Fibroblast of skin of scalp (primary cell): ENCODE measurements at places on chromosomes 11 and 22.

DNA sequence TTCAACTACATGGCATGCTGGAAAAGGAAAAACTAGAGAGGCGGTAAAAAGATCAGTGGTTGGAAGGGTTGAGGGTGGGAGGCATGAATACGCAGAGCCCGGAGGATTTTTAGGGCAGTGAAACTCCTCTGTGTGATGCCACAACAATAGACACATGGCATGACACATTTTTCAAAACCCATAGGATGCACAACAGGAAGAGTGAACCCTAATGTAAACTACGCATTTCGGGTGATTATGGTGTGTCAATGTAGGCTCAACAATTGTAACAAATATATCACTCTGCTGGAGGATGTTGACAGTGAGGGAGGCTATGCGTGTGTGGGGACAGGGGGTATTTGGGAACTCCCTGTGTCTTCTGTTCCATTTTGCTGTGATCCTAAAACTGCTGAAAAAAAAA is 15.7 kb upstream of the FAM83F start:
- DNase-seq, result no peak

DNA sequence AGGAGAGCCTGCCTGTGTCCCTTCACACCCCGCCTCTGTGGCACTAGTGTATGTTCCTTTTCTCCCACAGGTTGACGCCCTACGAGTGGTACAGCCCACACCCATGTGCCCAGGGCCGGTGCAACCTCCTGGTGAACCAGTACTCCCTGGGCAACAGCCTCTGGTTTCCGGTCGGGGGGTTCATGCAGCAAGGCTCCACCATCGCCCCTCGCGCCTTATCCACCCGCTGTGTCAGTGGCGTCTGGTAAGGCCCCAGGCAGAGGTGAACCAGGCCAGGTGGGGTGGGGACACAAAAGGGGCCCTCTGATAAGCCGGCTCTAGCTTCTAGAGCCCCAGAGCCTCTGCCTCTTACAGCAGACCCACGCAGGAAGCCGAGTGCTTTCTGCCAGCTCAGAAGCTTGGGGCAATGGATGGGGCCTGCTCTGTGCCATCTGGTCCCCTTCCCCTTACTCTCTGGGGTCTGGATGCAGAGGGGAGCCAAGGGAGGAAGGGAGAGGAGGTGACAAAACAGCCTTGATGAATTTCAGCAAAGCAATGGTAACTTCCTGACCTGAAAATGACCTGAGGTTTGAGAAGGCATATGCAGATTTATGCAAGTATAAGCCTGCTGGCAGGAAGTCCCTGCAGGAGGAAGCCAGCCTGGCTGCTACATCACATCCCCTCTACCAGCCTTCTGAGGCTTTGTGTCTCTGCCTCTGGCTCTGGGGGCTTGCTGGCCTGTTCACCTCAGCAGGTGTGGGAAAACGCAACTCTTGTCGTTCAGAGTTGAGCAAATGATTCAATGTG is 67.0 kb upstream of the TBCEL start:
- no peak for DNase-seq

- no peak for DNase-seq
Measured at GRCh38 chr22:25352294-25352680, 132.8 kb downstream of the CRYBB2 start.

- peak; percentile 76 for DNase-seq
Measured at GRCh38 chr11:70111269-70112016, 33.3 kb downstream of the ANO1 start.

GRCh38 chr11:104028476-104029263 is 7.8 kb upstream of the DDI1 start:
- peak; percentile 29 for DNase-seq

DNA sequence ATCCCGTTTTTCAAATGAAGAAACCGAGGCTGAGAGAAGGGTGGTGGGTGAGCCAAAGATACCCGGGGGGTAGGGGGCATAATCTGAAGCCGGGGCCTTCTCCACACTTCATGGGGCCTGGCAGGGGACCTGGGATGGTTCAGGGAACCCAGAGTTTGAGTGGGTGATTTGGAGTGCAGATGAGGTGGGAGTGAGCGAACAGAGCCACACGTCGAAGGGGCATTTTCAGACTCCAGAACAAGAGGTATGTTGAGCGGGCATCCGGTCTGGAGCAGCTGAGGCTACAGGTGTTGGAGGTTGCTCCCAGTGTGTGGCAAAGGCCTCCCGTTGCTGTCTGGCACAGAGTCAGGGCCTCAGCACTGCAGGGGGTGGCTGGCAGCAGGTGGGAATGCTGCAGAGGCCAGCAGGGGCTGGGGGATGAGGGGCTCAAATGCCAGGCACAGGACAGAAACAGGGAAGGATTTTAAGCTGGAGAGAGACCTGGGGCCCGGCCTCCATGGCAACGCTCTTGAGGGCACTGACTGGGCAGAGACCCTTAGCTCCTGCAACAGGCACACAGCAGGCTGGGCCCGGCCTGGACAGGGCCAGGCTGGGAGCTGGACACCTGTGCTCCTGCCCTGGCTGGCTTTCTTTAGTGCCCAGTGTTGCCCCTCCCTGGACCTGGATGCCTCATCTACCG is 46.2 kb downstream of the WNT11 start:
- DNase-seq, result no peak

DNA sequence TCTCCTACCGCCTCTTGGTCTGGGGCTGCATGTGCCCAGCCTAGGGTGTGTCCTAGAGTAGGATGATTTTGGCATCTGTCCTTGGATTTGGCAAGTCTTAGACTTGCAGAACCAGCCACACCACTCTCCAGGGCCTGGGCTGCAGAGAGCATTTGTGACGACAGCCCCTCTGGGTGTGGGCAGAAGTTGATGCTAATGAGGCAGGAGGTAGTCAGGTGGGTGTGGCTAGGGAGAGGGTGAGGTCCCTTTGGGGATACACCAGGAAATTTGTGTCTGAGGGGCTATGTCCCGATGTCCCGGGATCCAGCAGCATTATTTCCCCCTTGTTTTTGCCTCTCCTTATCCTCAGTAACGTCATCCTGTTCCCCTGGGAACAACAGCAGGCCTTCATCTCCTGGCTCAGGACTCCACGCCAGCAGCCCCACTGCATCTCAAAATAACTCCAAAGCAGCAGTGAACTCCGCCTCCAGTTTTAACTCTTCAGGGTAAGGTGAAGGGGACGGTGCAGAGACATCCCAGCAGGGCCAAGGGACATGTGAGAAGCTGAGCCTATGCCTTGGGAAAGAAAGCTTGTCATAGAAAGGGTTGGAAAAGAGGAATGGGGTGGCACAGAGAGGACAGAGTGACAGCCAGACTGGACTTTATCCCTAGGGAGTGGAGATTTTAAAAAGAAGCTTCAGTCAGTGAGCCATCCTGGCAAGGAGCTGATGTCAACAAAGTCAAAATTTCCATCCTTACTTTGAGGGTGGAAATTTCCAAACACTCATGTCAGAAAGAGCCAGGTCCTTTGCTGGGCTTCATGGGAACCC is 8.0 kb upstream of the TLCD5 start:
- peak; percentile 61 for DNase-seq

DNA sequence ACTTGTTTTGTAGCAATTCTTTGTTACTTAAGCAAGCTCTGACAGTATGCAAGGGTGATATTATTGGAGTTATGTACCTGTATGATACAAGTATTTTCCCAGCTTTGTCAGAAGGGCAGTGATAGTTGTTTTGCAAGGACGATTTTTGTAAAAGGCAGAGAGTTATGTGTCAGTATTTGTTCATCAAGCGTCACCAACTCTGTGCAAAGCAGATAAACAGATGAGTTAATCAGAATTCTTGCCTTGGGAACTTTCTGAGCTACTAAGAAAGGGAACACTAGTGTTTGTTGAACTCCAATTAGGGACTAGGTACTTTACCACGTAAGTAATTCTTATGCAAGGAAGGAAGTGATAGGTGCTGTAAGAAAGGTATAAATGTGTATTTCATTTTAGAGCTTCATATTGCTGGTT is 1.4 kb downstream of the USP47 start:
- peak; percentile 40 for DNase-seq

GRCh38 chr11:112179601-112180000 is 4.3 kb downstream of the BCO2 start:
- DNase-seq, result no peak

GRCh38 chr11:4018641-4019040 is 76.0 kb upstream of the RRM1 start:
- no peak for DNase-seq

DNA sequence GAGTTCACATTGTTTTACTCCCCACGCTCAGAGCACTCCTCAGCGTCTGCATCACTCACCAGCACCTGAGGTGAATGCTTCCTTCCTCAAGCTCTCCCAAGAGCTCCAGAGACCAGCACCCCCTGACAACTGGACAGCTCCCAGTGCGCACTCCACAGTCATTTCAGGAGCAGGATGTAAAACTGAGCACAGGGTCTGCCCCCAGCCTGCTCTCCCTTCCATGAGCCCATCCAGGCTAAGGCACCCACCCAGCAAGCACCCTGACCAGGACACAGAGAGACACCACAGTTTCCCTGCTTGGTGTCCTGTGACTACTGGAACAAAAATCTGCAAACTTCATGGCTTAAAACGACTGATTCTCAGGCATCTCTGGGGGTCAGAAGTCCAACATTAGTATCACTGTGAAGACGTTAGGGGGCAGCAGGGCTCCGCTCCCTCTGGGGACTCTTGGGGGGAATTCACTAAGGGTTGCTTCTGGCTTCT is 3.3 kb downstream of the SCGB1D2 start:
- DNase-seq, result peak; percentile 25

GRCh38 chr11:99418927-99419720 is 398.4 kb downstream of the CNTN5 start:
- peak; percentile 7 for DNase-seq

DNA sequence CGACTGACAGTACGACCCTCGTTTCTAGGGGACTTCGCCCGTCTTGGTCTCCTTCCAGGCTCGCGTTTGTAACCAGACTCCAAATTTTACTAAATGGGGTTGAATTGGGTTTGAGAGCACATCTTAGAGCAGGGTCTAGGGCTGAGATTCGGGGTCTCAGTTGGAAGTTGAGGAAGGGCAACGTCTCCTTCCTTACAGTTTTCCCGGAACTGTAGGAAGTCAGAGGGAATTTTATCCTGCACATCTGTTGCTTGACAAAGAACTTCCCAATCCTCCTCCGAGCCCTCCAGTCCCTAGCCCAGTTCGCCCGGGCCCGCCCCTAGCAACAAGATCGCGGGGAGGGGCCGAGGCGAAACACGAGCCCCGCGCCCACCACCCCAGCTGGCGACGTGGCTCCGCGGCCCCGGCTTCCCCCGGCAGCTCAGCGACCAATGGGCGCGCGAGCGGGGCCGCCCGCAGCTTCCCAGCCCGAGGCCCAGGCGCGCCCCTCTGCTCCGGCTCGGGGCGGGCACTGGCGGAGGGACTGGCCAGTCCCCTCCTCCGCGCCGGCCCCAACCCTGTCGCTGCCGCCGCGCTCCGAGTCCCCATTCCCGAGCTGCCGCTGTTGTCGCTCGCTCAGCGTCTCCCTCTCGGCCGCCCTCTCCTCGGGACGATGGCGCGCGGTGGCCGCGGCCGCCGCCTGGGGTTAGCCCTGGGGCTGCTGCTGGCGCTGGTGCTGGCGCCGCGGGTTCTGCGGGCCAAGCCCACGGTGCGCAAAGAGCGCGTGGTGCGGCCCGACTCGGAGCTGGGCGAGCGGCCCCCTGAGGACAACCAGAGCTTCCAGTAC is at the start of gene RCN1:
Gene RCN1 (plus strand): TSS at position 530 of the 826 bp plus-strand sequence. CDS start 123 bp downstream, at position 653.
- peak; percentile 92 for DNase-seq

DNA sequence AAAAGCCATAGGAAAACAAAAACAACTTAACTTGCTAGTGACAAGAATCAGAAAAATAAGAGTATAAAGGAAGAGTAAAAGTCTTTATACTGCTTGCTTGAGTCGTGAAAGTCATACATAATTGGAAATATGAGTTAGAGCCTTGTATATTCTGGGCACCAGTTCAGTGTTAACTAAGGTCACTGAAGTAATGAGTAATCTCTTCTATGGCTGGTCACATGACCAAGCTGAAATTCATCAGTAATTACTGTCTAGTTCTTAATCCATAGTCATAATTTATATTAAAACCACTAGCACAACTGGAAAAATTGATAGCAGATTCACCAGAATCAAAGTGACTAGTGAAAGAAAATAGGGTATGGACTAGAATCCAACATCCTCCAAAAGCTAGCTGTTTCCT is 84.4 kb upstream of the SLC5A12 start:
- DNase-seq, result peak; percentile 56

DNA sequence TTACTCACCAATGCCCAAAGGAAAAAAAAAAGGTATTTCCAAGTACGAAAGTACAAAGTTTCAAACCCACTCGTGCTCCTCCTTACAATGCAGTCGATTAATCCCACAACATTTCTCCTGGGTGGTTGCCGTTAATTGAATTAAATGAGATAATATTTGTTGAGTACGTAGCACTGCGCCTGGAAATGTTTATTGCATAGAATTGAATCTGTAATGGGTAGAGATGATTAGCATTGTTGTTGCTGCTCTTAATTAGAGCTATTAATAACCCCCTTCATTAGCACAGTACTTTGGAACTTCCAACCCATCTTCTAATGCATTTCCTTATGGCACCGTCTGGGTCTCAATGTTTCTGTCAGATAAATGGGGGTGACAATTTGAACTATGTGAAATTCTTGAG is 77.3 kb downstream of the SEZ6L start:
- DNase-seq, result no peak

DNA sequence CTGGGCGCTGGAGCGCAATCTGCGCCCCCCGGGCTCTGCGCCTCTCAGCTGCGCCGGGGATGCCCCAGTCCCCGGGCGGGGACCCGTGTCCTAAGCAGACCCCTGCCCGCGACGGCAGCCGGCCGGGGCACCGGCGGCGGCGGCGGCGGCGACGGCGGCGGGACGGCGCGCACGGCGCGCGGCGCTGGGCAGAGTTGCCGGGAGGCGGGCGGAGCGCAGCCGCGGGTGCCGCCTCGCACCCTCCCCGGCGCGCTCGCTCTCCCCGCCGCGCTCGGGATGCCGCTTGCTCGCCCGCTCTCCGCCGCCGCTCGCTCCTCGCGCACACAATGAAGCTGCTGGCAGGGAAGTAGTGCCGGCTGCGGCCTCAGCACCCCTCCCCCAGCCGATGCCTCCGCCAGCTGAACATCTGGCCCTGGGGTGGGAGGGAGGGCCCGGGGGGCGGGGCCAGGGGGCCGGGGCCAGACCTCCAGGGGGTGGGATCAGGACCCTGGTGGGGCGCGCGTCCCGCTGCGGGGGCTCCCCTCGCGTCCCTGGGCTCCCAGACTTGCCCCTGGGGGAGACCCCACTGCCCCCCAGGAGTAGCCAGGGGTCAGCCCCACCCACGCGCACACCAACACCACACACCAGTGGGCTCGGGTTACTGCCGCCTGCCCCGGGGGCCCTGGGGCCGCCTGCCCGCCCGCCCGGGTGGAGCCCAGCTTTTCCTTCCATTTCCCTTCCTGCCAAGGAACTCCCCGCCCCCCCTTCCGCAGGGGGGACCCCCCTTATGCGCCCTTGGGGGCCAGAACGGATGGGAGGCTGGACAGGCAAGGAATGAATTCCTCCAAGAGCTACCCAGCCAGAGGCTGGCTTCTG is at the start of gene RCOR2:
Gene RCOR2 (minus strand): TSS at position 328 of the 855 bp plus-strand sequence. CDS start 708 bp downstream, outside the sequence.
- DNase-seq, result peak; percentile 92

DNA sequence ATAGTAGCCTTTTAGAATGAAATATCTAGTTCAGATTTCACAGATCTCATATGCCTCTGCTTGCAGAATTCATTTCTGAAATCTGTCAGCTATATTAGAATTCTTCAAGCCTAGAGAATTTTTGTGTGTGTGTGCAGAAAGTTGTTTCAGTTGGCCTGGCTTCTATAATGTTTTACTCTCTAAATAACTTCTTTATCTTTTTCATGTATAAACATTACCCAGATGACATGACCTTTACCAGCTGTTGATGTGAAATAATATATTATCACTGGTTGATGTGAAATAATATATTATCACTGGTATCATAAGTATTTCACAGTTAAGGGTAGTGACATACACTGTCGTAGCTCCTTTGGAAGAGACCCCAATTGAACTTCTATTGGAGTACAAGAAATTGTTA is 72.8 kb downstream of the ALX4 start:
- DNase-seq, result no peak
